ENCODE measurements at places on chromosomes 3 and 15.

DNA sequence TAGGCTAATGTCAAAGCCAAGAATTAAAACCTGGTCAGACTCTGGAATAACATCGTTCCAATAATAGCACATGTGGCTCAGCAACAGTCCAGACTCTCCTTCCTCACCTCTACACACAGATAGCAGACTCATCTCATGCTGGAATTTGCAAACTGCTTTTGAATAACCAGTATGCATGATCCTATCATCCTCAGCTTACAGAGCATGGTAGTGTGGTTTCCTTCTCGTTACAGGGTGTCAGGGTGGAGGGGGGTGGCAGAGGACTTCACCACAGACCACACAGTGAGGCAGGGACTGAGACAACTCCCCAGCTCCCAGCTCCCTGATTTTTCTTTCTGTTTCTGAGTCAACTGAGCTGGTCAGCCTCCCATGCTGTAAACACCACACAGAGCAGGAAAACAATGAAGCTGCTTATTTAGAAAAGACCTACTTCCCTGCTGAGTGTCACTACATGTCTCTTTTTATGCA, 101.6 kb downstream of the RPL22L1 start:
- no peak for DNase-seq

DNA sequence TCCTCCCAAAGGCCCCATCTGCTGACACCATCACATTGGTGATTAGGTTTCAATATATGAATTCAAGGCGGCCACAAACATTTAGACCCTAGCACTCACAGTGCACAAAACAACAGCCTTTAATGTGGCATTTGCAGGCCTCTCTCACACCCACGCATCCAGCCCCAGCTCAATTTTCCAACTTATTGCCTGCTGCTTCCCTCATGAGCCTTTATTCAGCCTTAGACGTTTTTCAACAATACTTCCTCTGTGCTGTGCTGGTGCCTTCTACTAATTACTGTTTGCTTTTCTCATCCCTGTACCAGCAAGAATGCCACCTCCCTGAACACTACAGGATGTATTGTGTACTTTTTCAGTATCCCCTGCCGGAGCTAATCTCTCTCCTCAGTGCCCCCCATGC, 334.6 kb downstream of the GABRB3 start:
- DNase-seq = no peak

- DNase-seq = no peak
Measured at GRCh38 chr3:31729573-31729972, 196.8 kb downstream of the STT3B start.

GRCh38 chr3:185659942-185660921, 74.1 kb downstream of the SENP2 start:
- DNase-seq = peak; percentile 90

DNA sequence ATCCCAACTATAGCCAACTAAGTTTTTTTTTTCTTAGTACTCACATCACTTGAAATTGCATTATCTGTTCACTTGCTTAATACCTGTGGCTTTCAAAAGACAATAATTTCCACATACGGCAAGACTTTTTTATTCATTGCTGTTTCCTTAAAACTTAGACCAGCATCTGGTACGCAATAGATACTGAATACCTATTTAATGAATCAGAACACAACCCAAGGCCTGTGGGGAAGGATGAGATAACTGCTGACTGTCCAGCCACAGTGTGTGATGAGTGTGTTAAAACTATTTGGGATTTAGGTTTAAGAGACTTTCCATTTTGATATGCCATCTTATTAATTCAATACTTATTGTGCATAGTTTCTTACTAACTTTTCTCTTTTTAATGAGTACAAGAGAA, 988.7 kb downstream of the NTRK3 start:
- no peak for DNase-seq

All from NAMALWA (cell line).